ENCODE measurements at places on chromosomes 4 and X.

- DNase-seq = no peak
Measured at GRCh38 chrX:81208916-81209315, 7.0 kb downstream of the SH3BGRL start.

DNA sequence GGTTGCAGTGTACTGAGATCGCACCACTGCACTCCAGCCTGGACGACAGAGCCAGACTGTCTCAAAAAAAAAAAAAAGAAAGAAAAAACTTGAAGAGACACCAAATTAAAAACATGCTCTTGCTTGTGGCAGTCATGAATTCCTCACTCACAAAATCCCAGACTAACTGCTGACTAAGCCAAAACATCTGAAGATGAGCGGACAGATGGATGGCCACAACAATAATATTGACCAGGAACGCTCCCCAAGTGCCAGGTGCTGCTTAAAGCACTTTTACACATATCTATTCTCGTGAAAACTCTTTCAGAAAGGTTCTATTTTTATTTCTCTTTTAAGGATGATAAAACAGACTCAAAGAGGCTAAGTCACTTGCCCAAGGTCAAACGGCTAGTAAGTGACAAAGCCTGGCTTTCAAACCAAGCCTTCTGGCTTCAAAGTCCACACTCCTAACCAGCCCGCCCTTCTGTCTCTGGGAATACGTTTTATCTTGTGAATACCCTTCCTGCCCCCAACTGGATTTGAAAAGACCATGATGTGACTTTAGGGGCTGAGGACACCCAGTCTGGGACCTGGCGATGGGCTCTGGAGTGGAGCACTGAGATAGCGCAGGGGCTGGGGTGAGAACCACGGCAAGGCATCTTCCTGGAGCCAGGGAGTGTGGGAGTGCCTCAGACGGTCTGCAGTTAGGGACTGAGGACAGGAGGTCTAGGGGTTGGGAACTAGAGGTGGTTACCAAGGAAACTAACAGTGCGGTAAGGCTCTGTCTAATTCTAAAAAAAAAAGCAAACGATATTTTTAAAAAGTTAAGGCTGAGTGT is 9.5 kb upstream of the CXCR3 start:
- no peak for DNase-seq

GRCh38 chr4:110510277-110510676 is 34.3 kb downstream of the ENPEP start:
- DNase-seq = no peak

DNA sequence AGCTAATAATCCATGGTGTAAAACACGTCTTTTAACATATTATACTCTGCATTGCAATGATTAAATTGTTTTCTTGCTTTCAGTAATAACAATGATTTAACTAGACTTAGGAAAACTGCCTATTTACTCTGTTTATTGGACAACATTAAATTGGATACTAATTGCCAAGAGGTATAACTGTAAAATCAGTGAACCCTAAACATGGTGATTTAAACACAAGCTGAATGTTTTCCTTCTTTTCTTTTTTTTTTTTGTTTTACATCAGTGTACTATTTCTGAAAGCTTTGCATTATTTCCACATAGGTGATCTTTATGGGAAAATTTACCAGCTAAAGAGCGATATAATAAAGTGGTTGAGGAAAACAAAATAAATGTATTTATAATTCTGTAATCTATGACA is 276.7 kb downstream of the PCDH7 start:
- DNase-seq = no peak

DNA sequence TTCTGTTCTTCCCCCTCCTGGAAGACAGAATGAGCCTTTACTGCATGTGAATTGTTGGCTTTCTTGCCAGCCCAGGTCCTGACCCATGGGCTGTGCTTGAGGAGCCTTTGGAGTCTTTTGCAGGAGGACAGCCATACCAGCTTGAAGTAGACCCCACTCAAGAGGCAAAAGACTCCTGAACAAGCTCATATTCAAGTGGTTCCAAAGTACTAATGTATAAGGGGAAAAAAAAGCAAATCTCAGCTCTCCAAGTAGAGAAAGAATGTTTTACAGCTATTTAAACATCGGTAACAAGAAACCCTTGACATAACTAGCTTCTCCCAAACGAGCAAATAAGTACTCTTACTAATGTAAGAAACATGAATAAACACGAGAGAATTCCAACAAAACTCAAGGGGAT is 174.9 kb upstream of the MXRA5 start:
- no peak for DNase-seq

DNA sequence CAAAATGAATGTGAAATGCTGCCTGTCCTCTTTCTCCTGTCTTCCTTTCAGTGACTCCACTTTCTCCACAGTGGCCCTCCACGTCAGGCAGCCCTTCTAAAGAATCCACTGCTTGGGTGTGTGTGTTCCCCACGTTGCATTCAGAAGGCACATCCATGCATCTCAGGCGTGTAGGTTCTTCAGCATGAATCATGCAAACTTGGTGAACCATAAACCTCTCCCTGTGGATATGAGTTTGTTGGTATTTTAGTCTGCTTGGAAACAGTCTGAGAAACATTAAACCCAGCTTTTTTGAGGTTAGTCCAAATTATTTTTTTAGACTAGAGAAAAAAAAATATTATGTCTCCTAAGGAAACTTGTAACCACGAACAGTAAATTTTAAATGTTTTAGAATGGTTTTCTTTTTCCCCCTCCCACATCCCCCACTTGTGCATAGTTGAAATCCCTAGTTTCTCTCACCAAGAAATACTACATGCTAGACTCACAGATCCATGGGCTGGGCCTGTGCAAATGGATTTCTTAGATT is 251.6 kb downstream of the CBR4 start:
- no peak for DNase-seq

Measured in NCI-H1694 treated with DMSO at 0.1 percent for 48 hours (cell line).